Esophagus squamous epithelium (tissue), 5 donors: ENCODE measurements at places on chromosomes 12 and 14.

DNA sequence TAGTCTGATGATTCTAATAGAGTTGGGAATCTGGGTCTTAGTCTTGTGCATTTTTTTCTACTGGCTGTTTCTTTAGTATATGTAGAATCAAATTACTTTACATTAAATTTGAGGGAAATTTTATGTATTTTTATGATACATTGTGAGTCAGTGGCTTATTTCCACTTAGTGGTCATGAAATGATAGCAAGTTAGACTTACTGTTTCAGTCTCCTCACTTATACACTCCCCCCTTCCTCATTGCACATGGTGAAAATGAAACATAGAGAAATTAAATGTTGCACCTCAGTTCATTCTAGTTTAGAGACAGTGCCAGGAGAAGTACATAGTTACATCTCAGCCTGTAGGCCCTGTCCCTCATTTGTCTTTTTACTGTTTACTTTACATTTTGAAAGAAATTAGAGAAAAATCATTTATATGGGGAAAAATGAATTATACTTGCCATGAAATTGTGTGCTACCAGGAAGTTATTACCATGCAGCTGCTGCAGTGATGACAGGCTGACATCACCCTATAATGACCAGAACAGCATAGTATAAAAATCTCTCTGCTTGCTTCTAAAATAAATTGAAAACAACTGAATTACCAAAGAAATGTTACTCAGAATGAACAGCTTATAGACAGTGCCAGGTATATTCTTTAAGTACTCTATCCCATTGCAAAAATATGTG lies 113.2 kb downstream of the TRMT5 start:
- DNase-seq: no peak

- no peak for DNase-seq
These were observed 55.5 kb downstream of the PPM1A start for GRCh38 chr14:60304509-60304908.

DNA sequence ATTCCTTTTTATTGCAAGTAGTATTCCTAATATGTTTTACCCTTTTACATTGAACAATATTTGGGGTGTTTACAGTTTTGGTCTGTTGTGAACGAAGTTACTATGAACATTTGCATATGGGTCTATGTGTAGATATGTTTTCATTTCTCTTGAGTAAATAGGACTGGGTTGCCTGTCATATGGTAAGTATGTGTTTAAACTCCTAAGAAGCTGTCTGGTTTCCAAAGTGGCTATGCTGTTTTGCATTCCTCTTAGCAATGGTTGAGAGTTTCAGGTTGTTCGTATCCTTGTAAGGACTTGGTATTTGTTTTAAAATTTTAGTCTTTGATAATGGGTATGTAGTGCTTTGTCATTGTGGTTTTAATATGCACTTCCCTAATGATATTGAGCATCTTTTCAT lies 6.3 kb downstream of the METAP2 start:
- DNase-seq: no peak

GRCh38 chr12:29427964-29428363 lies 47.0 kb upstream of the ERGIC2 start:
- no peak for DNase-seq

- no peak for DNase-seq
These were observed 797 bp downstream of the ESPL1 start for GRCh38 chr12:53268630-53269562.

- no peak for DNase-seq
These were observed 69.8 kb downstream of the ALG10B start for GRCh38 chr12:38386205-38386985.

DNA sequence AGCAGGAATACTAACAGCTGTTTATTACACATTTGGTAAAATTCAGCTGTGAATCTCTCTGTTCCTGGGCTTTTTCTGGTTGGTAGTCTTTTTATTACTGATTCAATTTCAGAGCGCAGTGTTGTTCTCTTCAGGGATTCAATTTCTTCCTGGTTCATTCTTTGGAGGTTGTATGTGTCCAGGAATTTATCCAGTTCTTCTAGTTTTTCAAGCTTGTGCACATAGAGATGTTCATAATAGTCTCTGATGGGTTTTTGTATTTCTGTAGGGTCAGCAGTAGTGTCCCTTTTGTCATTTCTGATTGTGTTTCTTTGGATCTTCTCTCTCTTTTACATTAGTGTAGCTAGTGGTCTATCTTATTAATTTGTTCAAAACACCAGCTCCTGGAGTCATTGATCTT lies 9.1 kb upstream of the OR6C76 start:
- no peak for DNase-seq

DNA sequence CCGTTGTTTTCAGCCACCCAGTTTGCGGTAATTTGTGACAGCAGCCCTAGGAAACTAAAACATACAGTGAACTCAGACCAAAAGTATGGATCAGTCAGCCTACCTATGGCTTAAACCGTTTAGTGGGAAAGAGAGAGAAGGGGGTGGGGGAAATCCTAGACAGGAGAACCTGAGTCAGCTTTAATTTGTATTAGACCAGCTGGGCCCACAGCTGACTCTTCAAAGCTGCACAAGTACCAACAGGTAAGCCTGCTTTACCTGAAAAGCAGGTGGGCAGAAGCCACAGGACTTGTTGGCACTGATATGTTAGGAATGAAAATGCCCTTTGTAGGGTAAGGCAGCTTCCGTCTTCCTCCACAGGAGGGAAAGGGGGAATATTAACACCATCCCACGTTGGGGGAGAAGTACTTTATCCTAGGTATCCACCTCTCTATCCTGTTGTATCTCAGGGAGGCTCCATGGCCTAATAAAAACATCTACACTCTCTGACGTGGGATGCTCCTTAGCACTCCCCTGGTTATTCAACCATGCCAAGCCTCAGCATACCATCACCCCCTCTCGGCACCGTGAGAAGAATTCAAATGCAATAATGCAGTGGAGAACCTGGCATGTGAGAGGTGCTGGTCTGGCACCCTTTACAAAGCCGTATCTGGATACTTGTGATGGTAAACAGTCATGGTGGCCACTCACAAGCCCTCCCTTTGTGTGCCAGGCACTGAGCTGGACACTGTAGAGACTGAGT lies 70.3 kb downstream of the STON2 start:
- DNase-seq: no peak

GRCh38 chr12:90979951-90980350 lies 24.8 kb downstream of the EPYC start:
- no peak for DNase-seq
